Activated B cell treated with CpG ODN at 0.5 μM for 24 hours (primary cell): ENCODE measurements at places on chromosomes 7 and 10.

- no peak for DNase-seq
- no peaks in the 10 kb centered on the region for H3K36me3 ChIP-seq
- no peaks in the 10 kb centered on the region for H3K4me1 ChIP-seq
- H3K27me3 ChIP-seq, result no peaks in the 10 kb centered on the region
- H3K27ac ChIP-seq, result no peak overlapping the region
Observed at GRCh38 chr10:21159669-21160068, 262.6 kb upstream of the NEBL start.

DNA sequence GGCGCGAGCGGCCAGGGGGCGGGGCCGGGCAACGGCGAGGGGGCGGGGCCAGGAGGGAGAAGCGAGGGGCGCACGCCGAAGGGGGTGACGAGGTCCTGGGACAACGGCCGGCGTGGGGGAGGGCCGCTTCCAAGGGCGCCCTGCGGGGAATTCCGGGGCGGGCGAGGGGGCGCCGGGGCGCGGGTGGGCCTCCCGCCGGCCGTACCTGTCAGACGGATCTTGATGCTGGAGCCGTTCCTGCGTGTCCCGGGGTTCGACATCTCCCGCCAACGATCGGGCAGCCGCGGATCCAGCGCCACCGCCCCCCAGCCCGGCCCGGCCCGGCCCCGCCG, 421 bp downstream of the SMURF1 start:
- H3K36me3 ChIP-seq, result peaks cover 5% of the 10 kb centered on the region
- H3K27me3 ChIP-seq, result peaks cover 7% of the 10 kb centered on the region
- no peak for DNase-seq
- H3K4me3 ChIP-seq, result peak overlapping the region; percentile 75

GRCh38 chr7:57437581-57437980, 12.4 kb upstream of the ZNF716 start:
- H3K36me3 ChIP-seq, result no peaks in the 10 kb centered on the region
- H3K4me1 ChIP-seq, result no peaks in the 10 kb centered on the region
- H3K27me3 ChIP-seq, result no peaks in the 10 kb centered on the region
- no peak for DNase-seq

DNA sequence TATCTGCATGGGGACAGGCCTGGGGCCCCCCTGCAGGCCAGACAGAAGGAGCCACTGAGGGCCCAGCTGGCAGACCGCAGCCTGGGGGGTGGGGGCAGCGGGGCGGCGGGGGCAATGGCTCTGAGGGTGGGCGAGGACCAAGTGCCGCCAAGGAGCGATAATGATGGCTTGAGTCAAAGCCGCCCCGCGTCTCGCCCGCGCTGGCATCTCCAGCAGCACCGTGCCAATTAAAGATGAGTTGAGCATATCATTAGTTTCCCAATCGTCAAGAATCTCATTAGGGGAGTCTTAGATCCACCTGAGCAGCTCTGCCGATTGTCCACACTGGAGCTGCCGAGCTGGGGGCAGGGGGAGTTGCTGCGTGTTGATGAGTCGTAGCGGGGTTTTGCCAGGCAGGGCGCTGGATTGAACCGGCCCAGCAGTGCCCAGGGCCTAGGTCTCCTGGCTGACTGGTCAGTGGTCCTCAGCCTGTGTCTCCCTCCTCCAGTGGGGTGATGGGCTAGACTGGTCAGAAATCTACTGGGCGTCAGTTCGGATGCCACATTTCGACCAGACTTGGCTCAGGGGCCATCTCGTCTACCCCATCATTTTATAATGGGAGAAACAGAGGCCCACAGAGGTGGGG, 41.0 kb upstream of the PSMG3 start:
- DNase-seq, result no peak
- H3K27ac ChIP-seq, result no peak overlapping the region
- H3K36me3 ChIP-seq, result no peaks in the 10 kb centered on the region

- no peaks in the 10 kb centered on the region for H3K27me3 ChIP-seq
- no peak overlapping the region for H3K4me3 ChIP-seq
- H3K36me3 ChIP-seq, result peaks cover 10% of the 10 kb centered on the region
- DNase-seq, result no peak
- H3K27ac ChIP-seq, result no peak overlapping the region
Observed at GRCh38 chr7:1810961-1811849, 141.1 kb downstream of the ELFN1 start.

DNA sequence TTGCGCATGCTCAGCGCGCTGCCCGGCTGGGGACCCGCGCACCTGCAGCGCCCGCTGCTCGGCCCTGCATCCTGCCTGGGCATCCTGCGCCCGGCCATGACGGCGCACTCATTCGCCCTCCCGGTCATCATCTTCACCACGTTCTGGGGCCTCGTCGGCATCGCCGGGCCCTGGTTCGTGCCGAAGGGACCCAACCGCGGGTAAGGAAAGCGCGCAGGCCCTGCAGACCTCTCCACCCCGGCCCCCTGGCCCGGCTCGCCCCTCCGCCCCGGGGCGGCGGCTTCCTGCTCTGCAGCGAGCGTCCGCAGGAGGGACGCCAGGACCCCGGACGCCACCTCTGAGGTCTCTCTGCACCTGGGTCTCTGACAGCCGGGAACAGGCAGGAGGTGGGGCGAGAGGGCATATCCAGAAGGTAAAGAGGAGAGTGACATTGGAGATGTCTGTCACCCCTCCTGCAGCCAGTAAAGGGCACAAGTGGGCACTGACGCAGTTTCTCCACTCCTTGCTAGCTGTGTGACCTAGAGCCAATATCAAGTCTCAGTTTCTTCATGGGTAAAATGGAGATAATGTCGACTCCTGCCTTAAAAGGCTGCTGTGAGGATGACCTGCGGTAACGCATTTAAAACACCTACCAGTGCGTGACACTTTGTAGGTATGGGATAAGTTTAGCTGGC, 338 bp downstream of the ATP6V0E2 start:
- peaks cover 34% of the 10 kb centered on the region for H3K4me1 ChIP-seq
- H3K4me3 ChIP-seq, result peak overlapping the region; percentile 86
- H3K27ac ChIP-seq, result peak overlapping the region; percentile 53
- no peak for DNase-seq

DNA sequence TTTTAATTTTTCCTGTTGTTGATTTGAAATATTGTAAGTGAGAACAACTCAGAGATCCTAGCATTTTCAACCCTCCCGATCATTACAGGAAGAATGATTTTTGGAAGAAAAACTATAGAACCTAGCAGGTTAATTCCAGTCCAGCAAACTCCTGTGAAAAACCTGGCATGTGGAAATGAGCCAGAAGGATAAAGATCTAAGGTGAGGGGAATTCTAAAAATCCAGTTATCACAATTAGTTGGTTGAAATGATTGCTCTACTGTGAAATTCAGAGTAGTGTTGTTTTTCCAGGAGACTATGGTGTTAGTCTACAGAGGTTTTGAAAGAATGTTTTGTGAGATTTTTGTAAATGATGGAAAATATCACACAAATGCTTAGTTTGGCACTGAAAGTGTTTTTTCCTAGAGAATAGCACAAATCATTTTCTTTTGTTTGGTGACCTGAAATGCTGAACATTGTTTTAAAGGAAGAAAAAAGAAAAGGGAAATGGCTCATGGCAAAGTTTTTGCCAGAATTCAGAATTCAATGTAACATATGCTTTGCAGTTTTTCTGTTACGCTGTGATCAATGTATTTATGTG, 152.4 kb upstream of the SLC26A5 start:
- H3K36me3 ChIP-seq, result no peaks in the 10 kb centered on the region
- no peak overlapping the region for H3K4me3 ChIP-seq
- H3K4me1 ChIP-seq, result no peaks in the 10 kb centered on the region
- H3K27ac ChIP-seq, result no peak overlapping the region
- H3K27me3 ChIP-seq, result no peaks in the 10 kb centered on the region

DNA sequence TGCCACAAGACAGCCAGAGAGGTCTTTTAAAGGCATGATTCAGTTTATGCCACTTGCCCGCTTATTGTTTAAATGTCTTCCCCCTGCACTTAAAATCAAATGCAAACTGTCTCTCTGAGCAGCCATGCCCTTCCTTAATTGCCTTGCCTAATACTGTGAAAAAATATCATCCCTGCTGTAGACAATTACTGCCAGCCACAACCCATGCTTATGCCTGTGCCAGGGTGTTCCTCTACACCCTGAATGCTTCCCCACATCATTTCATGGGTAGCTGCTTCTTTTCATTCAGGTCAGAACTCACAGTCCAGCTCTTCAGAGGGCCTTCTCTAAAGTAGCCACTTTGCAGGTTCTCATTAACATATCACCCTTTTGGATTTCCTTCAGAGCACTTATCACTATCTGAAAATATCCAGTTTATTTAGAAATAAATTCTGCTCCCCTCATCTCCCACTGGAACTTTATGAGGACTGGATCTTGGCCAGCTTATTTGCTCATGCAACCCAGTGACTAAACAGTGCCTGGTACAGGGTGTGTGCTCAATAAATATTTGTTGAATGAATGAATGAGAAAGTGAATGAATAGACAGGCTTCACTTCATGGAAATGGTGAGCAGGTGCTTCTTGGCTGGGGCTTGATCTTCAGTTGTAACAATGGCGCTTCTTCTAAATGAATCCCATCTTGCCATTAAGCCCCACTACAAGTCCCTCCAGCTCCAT, 162.4 kb upstream of the MDFIC start:
- no peaks in the 10 kb centered on the region for H3K4me1 ChIP-seq
- no peak overlapping the region for H3K27ac ChIP-seq
- peaks cover 2% of the 10 kb centered on the region for H3K27me3 ChIP-seq
- H3K4me3 ChIP-seq, result no peak overlapping the region
- no peaks in the 10 kb centered on the region for H3K36me3 ChIP-seq

DNA sequence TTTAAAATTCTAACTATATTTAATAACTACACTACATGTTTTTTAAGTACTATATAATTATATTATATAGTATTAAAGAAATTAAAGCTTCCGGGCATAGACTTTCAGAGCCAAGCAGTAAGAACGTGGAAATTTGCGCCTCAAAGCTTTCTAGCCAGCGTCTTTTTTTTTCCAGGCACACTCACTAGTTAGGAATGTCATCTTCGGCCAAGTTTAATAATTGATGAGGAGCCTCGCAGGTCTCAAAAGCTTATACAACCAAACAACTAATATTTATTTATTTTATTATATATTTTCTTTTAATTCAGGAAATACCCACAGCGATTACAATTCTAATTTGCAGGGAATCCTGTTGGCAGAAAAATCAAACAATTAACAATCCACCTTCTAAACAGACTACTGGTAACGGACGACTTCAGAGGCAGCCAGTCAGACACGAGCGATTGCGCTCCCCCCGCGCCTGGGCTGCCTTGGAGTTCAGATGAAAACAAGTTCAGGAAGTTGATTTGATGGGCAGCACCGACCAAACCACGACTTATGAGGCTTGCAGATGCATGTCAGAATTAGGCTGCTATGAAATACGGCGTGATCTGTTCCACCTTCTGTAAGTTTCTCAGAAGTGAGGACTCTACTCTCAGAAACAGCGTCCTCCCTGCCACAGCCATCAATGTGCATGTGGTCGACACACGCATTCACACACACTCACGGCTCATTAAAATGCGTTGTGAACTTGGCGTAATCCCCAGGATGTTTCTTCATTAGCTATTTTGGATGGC, 431.8 kb upstream of the MGMT start:
- DNase-seq, result no peak
- H3K36me3 ChIP-seq, result no peaks in the 10 kb centered on the region
- peaks cover 33% of the 10 kb centered on the region for H3K27me3 ChIP-seq
- no peak overlapping the region for H3K27ac ChIP-seq
- no peak overlapping the region for H3K4me3 ChIP-seq
